ENCODE measurements at places on chromosomes 16 and 17.

DNA sequence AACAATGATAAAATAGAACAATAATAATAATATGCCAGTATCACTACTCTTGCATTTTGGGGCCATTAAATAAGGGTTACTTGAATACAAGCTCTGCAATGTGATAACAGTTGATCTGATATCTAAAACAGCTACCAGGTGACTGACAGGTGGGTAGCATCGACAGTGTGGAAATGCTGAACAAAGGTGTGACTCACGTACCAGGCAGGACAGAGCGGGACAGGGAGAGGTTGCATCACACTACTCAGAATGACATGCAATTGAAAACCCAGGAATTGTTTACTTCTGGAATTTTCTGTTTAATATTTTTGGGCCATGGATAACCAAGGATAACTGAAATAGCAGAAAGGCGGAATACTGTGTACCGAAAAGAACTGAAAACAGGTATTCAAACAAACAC lies 15.8 kb upstream of the ZNF19 start:
- DNase-seq = no peak

GRCh38 chr16:71794943-71795342 lies 13.7 kb downstream of the AP1G1 start:
- no peak for DNase-seq

- no peak for DNase-seq
These were observed 5.8 kb upstream of the RAB37 start for GRCh38 chr17:74731347-74731605.

- no peak for DNase-seq
These were observed 153.9 kb upstream of the CACNG3 start for GRCh38 chr16:24102209-24102660.

DNA sequence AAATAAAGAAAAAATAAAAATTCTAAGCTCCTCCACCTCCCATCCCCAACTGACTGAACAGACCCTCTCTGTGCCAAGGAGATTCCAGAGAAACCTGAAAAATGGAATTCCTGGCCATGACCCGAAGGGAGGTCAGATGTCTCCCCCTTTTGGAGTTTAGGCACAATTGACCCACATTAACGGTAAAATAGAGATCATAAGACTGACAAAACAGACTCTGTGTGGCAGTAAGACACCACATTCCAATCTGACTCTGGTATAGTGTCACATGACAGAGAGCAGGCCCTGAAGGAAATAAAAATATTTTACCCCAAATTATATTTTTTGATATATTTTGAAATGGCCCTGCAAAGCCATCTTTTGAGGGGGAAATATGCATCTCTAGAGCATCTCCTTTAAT lies 115.1 kb upstream of the ZKSCAN2 start:
- no peak for DNase-seq

- no peak for DNase-seq
These were observed 7.1 kb downstream of the P2RX5 start for GRCh38 chr17:3688852-3689261.

GRCh38 chr16:1142911-1143310 lies 10.0 kb upstream of the CACNA1H start:
- DNase-seq = no peak

DNA sequence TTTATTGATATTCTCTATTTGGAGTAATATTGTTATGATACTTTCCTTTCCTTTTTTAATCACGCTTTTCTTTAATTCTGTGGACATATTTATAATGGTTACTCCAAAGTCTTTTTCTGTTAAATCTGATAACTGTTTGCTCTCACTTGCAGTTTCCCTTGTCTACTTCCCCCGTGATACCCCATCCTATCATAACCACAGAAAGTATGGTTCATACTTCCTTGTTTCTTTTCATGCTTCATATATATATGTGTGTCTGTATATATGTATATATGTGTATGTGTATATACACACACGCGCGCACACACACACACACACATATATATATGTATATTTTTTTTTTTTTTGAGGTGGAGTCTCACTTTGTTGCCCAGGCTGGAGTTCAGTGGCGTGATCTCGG lies 23.5 kb downstream of the SPECC1 start:
- DNase-seq = no peak

- DNase-seq = no peak
These were observed 107.7 kb downstream of the TOX3 start for GRCh38 chr16:52439171-52439701.

DNA sequence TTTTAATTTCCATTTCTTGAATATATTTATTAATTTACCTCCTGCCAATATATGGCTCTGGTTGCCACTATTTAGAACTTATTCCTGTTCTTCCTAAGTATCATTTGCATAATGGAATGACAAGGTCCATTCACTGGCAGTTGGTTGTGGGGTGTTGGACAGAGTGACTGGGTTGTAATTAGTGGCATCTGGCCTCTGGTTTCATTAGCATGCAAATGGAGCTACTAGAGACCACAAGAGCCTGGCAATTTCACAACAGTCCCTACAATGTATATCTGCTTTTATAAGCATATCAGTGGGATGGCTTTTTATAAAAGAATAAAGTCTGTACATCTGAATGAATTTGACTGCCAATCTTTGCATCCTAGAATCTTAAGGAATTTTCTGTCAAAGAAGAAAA lies 1030.9 kb upstream of the CDH8 start:
- no peak for DNase-seq

DNA sequence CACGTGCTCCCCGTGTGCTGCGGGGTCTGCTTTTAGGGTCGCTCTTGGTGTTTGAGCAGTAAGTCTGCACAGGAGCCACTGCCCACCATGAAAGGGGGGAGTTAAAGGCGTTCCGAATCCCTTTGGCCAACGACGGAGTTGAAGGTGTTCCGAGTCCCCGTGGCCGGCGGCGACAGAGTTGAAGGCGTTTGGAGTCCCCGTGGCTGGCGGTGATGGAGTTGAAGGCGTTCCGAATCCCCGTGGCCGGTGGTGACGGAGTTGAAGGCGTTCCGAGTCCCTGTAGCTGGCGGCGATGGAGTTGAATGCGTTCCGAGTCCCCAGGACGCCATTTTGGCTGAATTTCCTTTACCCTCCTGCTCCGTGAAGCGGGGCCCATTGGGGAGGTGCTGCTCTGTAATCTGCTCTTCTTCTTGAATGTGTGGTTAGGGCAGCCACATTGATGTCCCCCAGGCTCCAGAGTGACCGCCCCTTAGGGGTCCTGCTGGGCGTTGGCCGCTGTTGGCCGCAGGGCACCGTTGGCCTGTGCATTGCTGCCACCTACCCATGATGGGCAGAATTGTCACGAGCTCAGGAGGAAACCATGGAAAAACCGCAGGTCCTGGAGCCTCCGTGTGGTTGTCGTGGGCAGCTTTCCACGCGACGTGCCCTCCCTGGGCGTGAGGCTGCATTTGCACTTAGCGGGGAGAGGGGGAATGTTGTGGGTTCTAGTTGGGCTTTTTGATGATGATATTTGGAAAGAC lies 73.7 kb upstream of the ZNF750 start:
- no peak for DNase-seq
